ENCODE measurements at places on chromosomes 11 and 22.

GRCh38 chr11:103649401-103649895 lies 387.0 kb upstream of the DDI1 start:
- no peak for DNase-seq

GRCh38 chr22:40965936-40966725 lies 15.0 kb downstream of the RBX1 start:
- DNase-seq = no peak

- DNase-seq = no peak
These were observed 227.5 kb upstream of the ZC3H12C start for GRCh38 chr11:109865548-109866186.

GRCh38 chr11:36390963-36391471 lies 94.9 kb downstream of the PRR5L start:
- no peak for DNase-seq

DNA sequence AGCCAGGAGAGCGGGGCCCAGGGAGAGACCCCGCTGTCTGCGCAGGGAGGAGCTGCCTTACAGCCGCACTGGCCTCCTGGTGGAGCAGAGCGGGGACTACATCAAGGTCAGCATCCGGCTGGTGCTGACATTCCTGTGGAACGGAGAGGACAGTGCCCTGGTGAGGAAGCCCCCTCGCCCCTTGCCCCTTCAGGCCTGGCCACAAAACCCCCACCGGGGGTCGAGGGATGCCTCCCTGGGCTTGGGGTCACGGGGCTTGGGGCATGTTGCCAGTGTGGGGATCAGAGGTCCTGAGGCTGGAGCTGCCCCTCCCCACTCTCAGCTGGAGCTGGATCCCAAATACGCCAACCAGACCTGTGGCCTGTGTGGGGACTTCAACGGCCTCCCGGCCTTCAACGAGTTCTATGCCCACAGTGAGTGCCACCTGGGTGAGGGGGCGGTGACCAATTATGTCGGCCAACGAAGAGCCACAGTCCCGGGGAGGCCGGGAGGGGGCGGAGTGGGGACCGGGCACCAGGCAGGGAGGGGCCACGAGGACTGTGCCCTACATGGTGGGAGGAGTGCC lies 4.2 kb downstream of the MUC5B start:
- DNase-seq = no peak

GRCh38 chr11:16239141-16240105 lies 116.9 kb downstream of the SOX6 start:
- DNase-seq = no peak

DNA sequence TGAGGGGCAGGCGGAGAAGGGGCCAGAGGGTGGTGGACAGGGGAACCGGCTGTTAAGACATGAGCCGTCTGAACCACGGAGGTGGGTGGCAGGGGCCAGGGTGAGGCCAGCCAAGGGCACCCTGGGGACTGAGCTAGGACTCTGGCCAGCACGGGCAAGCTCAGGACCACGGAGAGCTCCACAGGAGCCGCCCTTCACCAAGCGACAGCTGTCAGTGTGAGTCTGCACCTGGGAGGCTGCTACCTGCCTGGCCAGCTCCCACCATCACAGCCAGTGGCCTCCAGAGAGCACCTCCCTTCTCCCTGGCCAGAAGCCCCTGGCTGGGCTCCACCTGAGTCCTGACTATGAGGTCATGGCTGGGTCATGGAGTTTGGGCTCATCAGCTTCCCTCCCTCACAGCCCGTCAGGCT lies 21.6 kb downstream of the MGAT3 start:
- no peak for DNase-seq

- no peak for DNase-seq
These were observed 11.3 kb downstream of the ENDOD1 start for GRCh38 chr11:95100856-95101507.

DNA sequence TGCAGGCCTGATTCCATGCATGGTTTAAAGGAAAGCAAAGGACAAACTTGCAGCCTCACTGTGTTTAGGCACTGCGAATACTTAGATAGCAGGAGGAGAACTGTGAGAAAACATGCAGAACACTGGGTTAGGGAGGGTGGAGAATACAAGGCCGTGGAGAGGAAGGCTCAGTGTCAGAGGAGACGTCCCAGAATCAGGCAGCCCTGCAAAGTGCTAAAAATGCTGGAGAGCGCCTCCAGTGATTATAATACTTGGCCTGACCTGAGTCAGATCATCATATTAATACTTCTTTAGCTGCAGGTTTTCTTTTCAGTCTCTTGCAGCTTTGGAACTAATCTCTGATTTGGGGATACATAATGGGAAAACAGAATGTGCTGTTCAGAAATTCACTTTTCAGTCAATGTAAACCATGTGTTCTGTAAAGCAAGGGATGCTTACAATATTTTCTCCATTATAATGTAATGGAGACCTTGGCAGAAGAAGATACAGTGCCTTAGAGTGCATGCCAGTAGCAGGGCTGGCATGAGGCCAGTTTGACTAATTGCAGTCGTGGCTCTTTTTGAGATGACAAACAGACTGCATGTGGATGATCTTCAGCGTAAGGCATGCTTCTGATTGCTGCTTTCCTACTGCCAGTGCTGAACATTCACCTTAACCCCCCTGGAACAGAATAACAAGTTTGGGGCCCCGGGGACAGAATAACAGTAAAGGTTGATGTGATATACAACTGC lies 16.8 kb downstream of the EXT2 start:
- no peak for DNase-seq

DNA sequence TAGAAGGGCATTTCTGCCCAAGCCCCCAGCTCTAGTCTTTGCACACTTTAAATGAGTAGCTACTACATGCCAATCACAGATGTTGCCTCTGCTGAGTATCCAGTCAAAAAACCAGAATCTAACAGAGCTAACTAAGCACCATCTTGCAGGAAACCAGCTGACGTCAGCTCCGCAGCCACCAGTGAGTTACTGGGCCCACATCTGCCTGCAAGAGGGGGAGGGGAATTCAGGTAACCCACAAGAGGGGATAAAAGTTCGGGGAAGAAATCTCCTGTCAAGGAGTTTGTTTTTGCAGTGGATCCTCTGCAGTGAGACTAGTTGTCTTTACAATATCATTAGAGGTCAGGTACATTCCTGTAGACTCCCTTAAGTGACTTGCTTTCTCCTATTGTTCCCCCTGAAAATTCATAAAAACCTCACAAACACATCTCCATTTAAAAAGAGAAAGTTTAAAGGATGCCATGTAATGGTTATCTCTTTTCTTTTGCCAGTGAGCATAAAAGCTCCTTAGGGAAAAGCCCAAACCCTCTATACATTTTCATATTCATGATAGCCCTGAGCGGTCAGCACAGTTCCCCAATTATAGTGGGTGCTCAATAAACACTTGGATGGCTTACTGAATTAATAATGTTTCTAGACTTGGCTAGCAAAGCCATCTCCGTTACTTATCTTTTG lies 9.3 kb downstream of the CD44 start:
- DNase-seq = no peak

GRCh38 chr22:38494939-38495338 lies 11.2 kb downstream of the DDX17 start:
- DNase-seq = no peak

DNA sequence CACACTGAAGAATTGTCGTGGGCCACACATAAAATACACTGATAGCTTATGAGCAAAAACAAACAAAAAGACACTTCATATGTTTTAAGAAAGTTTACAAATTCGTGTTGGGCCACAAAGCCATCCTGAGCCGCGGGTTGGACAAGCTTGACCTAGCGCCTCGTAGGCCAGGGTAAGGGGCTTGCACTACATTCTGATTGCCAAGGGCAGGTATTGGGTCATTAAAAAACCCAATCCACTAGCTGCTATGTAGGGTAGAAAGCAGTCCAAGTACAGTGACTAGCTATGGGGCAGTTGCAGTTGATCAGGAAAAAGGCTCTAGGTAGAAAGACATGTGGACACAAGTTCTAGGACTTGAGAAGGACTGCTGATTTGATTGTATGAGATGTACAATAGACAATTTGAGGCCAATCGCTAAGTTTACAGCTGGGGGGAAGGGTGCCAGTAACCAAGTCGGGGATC lies 14.0 kb downstream of the KDELR3 start:
- no peak for DNase-seq

GRCh38 chr11:19713196-19714021 lies 772 bp downstream of the NAV2 start:
- no peak for DNase-seq

DNA sequence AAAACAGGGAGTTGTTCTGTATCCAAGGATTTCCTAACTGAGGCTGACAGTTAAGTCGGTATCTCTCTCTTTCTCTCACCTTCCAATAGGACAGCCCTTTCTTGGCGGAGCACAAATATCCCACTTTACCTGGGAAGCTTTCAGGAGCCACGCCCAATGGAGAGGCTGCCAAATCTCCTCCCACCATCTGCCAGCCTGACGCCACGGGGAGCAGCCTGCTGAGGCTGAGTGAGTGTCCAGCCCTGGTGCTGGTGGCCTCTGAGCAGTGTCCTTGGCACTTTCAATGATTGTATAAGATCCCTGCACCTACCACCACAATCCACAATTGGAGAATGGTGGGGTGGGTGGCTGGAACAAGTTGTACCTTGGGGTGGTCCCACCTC lies 33.7 kb downstream of the CYB5R2 start:
- DNase-seq = no peak

GRCh38 chr11:130204703-130205095 lies 45.1 kb downstream of the ST14 start:
- no peak for DNase-seq

GRCh38 chr11:102012946-102013345 lies 34.3 kb upstream of the CFAP300 start:
- no peak for DNase-seq

- DNase-seq = no peak
These were observed 5.9 kb upstream of the C11orf91 start for GRCh38 chr11:33706546-33706945.

GRCh38 chr11:119236891-119237290 lies 30.8 kb downstream of the CBL start:
- no peak for DNase-seq

GRCh38 chr11:75706260-75706729 lies 11.3 kb upstream of the MOGAT2 start:
- no peak for DNase-seq

- DNase-seq = no peak
These were observed 36.9 kb upstream of the WT1 start for GRCh38 chr11:32472226-32472625.

- DNase-seq = no peak
These were observed 82.7 kb downstream of the CSNK2A3 start for GRCh38 chr11:11270236-11270775.

GRCh38 chr11:127492029-127492428 lies 491.5 kb upstream of the KIRREL3 start:
- no peak for DNase-seq

DNA sequence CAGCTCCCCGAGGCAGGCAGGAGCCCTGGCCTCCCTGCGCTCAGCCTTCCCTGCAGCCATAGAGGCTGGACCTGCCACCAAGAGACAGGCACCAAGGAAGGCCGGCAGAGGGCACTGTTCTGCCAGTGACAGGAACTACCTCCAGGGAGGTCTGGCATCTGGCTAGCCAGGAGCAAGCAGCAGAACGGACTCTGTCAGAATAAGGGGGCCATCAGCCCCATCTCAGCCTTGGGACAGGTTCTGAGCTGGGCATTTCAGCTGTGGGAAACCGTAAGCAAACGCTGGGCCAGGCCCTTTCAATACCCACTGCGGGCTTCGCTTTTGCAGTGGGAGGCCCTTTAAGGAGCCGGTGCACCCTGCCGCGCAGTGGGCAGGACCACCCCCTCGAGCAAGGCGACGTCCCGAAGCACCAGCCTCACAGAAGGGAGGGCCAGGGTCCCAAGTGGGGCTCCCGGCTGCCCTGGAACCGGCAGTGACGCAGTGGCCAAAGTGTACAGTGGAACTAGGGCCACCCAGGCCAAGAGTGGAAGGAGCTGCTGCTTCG lies 18.2 kb downstream of the IFT27 start:
- DNase-seq = no peak

- DNase-seq = no peak
These were observed 60.9 kb downstream of the ENTHD1 start for GRCh38 chr22:39832627-39833074.

GRCh38 chr11:74819400-74819799 lies 70.8 kb downstream of the RNF169 start:
- no peak for DNase-seq

DNA sequence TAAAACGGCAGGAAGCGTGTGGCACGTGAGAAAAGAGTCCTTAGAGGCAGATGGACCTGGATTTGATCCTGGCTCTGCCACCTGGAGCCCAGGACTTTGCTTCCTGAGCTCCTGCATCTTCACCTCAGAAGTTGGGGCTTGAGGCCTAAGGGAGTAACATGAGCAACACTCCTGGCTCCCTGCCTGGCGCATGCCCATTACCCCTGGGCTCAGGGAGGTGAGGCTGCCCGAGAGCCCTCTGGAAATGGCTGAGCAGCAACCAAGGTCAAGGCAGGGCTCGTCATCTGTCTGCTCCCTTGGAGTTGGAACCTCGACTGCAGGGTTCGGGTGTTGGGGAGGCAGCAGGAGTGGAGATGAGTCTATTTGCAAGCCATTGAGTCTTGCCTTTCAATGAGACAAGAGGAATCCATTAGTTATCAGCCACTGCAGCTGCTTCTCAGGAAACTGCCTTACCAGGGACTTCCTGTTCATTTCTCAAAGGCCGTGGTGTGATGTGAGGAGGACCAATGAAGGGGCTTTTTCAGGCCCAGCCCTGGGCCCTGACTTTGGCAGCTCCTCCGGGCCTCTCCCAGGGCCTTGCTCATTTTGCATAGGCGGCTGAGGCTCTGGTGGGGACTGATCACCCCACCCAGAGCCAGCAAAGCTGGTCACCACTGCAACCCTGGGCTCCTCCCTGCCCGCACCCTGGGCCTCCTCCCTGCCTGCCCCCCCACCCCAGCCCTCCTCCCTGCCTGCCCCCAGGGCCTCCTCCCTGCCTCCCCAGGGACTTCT lies 6.4 kb downstream of the FADS2 start:
- DNase-seq = no peak

DNA sequence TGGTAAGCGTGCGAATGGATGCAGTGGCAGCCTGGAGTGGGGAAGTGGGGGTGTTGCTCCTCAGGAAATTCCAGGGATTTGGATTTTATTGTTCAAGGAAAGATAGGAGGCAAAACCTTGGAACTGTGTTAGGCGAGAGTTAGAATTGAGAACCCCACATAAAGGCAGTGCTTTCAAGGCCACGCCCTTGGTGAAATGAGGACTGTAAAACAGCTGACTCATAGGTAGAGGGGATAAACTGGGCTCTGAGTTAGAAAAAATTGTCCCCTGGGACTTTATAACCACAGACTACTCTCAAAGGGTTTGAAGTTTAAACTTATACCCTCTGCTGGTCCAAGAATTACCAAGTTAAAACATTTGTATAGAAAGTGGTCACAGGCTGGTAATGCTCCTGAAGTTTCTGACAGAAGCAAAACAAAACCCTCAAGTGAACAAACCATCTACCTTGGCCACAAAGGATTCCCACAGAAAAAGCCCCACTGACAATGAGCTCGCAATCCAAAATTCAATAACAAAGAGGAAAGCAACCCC lies 250.3 kb upstream of the TBCEL start:
- no peak for DNase-seq

- no peak for DNase-seq
These were observed 50.4 kb downstream of the DBX1 start for GRCh38 chr11:20109731-20110445.
